Right forelimb (tissue), 1 donor: ENCODE measurements at places on chromosomes 1 and 21.

GRCh38 chr1:86324130-86324822 is 71.8 kb downstream of the ODF2L start:
- no peak for DNase-seq

GRCh38 chr1:76029331-76029730 is 45.2 kb upstream of the ST6GALNAC3 start:
- no peak for DNase-seq

DNA sequence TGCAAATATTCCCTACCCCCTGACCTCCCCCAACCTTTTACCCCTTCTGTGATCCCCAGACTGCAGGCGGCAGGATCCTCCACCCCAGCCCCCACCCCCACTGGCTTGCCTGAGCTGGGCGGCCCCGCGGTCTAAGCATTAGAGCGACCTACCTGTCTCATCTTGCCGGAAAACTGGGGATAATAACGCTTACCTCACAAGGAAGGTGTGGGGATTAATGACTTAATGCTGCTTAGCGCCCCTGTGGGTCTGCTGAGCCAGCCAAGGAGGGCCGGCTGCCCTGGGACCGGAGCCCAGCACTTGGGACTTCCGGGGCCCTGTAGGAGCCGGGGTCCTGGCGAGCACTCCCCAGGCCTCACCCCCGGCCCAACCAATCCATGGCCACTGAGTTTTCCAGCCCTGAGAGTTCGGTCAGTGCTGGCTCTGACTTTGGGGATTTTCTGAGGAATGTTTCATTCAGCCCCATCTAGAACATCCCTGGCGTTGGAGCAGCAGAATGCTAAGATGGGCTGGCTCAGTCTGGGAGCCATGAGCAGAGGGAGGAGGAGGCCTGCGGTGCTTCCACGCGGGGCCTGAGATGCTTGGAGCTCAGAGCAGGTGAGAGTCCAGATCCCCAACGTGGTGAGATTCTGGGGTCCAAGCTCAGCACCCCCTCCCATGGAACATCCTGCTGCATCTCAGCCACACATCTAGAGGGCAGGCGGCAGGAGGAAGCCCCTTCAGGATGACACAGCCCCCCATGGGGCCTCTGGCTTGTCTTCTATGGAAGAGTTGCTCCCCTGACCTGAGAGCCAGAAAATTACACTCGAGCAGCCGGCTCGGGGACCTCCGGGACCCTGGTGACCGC is 97.9 kb downstream of the RIPK4 start:
- peak; percentile 13 for DNase-seq

DNA sequence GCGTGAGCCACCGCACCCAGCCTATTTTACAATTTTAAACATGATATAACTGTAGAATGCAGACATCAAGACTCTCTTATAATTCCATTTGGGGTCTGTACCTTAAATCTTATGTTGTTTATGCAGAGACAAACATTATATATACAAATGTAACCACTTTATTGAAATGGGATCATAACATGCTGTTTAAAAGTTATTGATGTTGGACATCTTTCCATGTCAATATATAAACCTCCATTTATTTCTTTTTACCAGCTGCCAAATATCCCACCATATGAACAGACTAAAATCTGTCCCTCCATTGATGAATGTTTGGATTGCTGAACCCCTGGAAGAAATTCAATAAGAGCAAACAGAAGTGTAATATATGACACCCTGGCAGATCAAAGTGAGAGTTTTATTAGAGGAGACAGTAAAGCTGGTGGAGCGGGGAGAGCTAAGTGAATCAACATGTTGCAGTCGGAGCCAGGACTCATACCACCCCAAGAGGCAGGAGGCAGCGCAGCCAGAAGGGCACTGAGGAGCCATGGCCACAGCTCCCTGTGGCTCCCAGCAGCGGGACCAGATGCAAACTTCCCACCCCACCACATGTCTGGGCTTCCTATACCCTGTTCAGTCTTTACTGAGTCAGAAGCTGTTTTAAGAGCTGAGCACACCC is 4.7 kb upstream of the PCSK9 start:
- no peak for DNase-seq
